Non-pigmented ciliary epithelial cell (primary cell): ENCODE measurements at places on chromosomes 1 and 21.

DNA sequence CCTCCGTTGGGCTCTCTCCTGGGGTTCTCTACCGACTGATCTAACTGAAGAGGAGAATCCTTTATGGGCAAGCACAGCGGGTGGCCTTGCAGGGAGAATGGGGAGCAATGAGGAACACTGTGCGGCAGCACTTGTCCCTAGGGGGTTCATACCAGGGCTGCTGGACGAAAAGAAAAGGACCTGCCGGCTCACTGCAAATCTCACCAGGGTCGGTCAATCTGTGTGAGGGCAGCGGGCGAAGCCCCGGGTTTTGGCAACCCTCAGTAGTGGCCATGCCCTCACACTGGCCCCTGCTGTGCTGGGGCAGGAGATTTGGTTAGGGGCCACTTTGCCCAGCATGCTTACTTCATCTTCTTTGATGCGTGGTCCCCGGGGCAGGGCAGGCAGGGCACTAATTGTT is 5.9 kb downstream of the LHX9 start:
- no peak for DNase-seq

- no peak for DNase-seq
These were observed 12.8 kb upstream of the RGS2 start for GRCh38 chr1:192795916-192796618.

DNA sequence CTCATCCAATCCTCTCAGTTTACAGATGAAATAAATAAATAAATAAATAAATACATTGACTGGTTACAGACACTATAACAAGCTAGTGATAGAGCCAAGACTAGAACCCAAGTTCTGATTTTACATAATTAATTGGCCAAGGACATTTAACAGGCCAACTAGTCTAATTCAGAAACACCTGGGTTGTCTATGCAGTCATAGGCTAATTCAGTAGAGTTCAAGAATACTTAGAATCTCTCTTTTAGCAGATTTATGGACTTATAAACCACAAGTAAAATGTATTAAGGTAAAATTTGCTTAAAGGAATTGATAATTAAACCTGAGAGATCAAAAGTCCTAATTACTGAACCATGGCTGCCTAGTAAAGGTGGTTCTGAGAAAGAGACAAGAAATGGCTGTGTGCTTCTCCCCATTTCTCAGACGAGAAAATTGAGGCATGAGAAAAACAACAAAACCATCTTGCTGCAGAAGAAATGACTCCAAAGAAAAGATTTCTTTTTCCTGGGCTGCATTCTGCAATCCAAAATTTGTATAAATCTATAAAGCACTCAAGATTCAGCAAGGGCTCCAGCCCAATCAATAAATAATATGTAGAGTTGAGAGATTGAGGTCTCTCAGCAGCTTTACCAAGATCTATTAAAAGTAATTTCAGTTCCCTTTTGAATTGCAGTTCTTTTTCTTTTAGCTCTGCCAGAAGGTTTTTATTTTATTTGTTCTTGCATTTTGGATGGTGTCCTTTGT is 98.3 kb downstream of the DUSP10 start:
- DNase-seq: no peak

GRCh38 chr1:203117611-203118575 is 9.6 kb upstream of the ADORA1 start:
- no peak for DNase-seq

GRCh38 chr1:46487818-46488218 is 1.8 kb upstream of the DMBX1 start:
- no peak for DNase-seq

DNA sequence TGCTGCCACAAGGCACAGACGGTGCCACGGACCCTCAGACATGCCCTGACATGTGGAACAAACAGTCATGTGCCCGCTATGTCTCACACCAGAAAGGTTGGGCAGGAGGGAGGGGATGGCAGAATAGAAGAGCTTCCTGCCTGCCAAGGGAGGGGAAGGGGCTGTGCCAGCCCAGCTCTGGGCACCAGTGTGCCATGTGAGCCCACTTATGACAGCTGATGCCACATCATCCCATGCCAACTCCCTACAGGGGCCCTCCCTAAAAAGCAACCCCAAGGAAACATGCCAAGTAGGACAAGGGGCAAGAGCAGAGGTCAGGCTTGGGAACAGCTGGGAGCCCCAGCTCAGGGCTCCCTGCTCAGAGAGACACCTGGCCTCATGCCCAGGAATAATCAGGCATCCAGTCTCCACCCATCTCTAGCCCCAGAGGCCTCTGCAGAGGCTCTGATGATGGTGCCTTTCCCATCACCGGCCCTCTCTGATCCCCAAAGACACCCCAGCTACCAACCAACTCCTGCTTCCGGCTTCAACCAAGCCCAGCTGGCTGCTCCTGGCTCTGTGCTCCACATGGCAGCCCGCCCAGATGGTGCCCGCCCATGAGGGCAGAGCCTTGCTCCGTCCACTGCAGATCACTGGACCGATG is 10.3 kb downstream of the ADGRB2 start:
- no peak for DNase-seq

- DNase-seq: no peak
These were observed 1.6 kb downstream of the GNPAT start for GRCh38 chr1:231242516-231243198.

DNA sequence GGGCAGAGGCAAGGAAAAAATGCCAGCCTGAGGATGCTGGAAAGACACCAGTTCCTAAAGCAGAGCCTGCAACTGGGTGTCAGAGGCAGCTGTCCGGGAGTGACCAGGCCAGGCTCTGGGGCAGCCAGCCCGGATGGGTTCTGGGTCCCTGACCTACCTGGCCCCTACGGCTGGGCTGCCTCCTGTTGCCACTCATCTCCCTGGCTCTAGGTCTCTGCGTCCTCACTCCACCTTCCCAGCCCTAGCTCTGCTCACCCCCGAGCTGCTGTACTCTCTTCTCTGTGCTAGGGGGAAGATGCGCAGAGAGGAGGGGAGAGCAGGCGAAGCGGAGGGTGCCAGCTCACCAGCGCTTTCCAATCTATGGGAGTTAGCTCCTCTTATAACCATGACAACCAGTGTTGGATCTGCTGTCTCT is 9.0 kb downstream of the ARHGEF2 start:
- no peak for DNase-seq

DNA sequence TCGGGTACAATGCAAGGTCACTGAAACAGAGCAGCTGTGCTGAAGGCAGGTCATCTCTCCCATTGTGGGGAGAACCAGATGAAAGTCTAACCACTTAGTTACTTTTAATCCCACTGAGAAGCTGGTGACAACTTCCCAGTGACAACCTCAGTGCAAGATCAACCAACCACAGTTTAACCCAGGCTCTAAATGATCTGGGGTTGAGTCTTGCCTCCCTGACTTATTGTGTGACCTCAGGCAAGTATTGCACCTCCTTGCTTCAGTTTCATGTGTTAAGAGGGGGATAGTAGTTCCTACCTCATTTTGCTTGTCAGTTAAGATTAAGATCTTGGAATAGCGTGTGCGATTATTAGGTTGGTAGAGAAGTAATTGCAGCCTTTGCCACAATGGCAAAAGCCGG is 3.2 kb downstream of the ZP4 start:
- DNase-seq: no peak

DNA sequence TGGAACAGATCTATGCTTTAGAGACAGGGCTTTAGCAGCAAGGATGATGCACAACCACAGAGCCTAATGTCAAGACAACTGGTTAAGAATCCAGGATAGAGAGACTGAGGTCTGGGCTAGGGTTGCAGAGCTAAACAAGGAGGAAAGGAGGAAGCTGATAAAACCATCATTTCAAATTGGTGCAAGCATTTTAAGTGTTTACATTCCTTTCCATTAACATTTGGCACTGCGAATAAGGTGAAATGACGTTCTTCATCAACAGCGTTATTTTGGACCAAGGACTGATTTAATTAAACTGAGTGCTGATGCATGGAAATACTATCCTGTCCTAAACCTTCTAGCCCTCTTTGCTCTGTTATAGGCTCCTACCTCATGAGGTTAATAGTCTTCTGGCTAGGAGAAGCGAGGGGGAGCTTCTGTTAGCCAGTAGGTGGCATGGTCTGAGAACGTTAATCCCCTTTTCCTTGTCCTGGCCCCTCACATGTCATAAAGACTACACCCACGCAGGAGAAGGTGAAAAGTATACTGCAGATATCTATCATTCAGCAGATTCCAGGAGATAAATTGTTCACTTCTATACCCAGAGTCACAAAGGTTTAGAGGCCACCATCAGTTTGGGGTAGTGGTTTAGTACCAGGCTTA is 7.6 kb upstream of the C1orf21 start:
- no peak for DNase-seq

- no peak for DNase-seq
These were observed 731.2 kb downstream of the USP25 start for GRCh38 chr21:16460936-16461335.

DNA sequence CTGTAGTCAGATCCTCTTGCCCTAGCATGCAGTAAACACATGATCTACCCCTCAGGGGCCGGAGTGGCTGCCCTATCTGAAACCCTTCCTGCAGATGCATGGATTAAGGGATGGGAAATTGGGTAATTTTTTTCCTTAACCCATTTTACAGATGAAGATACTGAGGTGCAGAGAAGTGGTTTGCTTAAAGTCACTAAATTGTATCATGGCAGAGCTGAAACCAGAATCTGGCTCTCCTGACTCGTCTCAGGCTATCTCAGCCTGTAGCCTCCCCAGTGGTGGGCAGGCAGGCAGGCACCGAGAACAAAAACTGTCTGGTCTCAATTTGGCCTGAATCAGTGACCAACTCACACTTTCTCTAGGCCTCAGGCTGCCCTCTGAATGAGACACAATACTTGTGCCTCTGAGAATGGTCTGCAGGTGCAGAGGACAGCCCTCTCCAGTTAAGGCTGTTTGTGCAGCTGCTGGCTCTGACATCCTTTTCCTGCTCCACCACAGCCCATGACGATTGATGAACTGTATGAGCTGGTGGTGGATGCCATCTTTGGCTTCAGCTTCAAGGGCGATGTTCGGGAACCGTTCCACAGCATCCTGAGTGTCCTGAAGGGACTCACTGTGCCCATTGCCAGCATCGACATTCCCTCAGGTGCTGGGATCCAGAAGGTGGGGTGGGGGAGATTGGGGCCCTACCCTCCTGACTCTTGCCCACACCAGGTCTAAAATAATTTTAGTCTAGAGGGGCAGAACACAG is 1.5 kb downstream of the NAXE start:
- DNase-seq: no peak

GRCh38 chr1:110370827-110371226 is 20.0 kb downstream of the SLC16A4 start:
- peak; percentile 34 for DNase-seq

DNA sequence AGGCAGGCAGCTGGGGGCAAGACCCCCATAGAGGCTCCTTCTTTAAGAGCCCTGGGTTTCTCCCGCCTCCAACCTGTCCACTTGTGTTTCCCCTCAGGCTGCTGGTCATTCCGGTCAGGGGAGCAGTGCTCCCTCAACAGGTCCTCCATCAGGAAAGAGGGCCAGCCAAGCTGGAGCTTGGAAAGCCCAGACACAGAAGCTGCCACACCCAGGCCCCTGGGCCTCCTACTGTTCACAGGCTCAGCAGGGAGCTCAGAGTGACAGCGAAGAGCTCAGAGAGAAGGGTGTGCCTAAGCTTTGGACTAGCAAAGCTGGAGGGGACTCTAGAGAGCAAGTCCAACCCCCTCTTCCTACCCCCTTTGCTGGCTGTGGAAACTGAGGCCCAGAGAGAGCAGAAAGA is 10.3 kb upstream of the CDCP2 start:
- no peak for DNase-seq

DNA sequence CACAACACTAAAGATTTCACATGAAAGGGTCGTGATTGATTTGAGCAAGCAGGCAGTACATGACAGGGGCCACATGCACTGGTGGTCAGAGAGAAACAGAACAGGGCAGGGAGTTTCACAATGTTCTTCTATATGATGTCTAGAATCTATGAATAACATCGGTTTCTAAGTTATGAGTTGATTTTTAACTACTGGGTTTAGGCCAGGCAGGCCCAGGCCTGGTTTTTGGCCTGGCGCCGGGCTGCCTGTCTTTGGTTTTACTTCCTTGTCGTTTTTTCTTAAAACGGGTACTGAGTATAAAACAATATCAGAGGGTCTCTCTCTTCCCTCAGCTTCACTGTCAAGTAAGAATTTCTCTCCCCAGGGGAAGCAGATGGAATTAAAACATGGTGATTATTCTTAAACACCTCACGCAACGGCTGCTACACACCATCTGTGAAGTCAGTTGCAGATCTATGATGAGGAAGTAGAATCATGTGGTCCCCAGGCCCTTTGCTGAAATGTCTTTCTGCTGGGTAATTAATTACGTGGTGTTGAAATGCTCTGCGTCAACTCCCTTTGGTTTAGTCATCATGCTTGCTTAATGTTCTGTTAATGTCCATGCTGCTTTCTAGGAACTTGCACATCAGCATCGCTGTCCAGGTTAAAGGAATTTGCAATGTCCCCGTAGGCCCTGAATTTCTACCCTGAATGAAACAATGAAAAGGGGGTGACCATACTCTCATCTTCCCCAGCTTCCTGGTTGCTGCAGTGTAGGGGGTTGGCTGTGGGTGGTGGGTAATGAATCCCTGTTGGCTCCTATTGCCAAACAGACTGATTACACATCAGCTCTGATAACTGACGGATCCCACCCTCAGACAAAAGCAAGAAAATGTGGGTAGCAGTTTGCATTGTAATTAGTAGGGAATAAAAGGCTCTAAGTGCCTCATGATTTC is 70.3 kb downstream of the SERINC2 start:
- peak; percentile 67 for DNase-seq

- no peak for DNase-seq
These were observed 113.2 kb upstream of the CSF3R start for GRCh38 chr1:36595921-36596320.

GRCh38 chr1:171954361-171954760 is 113.1 kb downstream of the DNM3 start:
- DNase-seq: no peak

- DNase-seq: no peak
These were observed 63.6 kb downstream of the CLIC6 start for GRCh38 chr21:34732388-34732821.

DNA sequence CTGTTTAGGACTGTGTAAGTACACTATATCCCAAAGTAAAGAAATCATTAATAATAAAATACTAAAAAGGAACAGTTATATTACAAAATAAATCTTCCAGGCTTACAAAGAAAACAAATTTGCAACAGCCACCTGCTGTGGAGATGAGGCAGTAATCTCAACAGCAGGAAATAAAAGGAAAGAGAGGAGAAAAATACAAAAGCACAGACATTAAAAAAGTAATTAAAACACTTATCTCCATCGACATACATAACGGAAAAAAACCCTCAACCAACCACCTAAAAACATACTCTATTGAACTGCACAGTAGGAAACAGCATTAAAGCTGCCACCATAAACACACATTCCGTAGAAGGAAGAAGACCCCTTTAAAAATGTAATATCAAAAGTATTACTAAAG is 317.6 kb downstream of the DPYD start:
- no peak for DNase-seq

- DNase-seq: no peak
These were observed 936.7 kb upstream of the NEGR1 start for GRCh38 chr1:73218995-73219546.

- DNase-seq: no peak
These were observed 22.3 kb downstream of the QSOX1 start for GRCh38 chr1:180176965-180177364.
